Caudate nucleus (tissue), 63 donors: ENCODE measurements at places on chromosomes 2 and 18.

DNA sequence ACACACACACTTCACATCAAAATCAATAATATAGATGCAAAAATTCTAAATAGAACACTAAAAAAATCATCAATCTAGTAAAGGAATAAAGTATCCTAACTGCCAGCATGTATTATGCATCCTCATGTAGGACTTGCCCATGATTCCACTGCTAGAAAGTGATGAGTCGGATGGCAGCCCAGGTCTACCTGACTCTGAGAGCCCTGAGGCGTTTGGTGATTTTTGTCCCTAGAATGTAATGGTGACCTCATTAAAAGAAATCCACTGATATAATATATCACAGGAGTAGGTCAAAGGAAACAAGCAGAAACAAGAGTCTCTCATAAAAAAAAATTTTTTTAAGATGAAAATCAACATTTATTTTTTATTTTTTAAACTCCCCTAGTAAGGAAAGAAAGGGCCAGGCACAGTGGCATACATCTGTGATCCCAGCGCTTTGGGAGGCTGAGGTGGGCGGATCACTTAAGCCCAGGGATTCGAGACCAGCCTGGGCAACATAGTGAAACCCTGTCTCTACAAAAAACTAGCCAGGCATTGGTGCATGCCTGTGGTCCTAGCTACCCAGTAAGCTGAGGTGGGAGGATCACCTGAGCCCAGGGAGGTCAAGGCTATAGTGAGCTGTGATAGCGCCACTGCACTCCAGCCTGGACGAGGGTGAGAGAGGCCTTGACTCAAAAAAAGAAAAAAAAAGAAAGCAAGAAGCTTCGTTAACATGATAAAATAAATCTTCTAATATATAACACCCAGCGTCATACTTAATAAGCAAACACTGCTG is 24.4 kb upstream of the ACTG2 start:
- no peak for DNase-seq

DNA sequence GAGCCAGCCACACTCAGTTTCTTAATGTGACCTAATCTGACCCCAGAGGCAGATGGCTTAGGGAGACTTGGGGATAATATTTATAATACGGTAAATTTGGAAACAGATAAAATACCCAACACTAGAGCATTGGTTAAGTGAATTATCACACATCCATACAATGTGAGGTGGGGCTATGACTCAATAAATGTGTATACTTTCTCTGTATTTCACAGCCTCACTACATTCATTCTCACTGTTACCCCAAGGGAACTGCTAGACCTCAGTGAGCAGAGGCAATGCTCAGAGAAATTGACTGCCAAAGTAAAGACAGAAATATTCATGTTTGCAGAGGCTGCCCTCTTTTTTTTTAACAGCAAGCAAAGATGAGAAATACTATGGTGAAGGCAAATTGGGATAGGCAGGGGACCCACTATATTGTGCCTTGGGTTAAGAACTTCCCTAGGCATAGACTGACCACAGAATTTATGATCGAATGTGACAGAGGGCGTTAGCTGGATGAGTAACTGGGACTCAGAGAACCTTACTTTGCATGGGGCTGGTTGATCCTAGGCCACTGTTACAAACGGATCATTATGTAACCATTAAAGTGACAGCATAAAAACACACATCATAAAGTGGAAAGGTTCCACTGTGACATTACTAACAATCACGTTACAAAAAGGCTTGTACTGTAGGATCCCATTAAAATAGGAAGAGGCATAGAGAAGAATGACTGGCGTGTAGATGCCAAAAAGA is 246.0 kb upstream of the LYPD1 start:
- DNase-seq: no peak

GRCh38 chr2:10046931-10047330 is 3.6 kb downstream of the KLF11 start:
- DNase-seq: no peak

GRCh38 chr2:227163485-227163997 is 464 bp downstream of the COL4A4 start:
- no peak for DNase-seq

DNA sequence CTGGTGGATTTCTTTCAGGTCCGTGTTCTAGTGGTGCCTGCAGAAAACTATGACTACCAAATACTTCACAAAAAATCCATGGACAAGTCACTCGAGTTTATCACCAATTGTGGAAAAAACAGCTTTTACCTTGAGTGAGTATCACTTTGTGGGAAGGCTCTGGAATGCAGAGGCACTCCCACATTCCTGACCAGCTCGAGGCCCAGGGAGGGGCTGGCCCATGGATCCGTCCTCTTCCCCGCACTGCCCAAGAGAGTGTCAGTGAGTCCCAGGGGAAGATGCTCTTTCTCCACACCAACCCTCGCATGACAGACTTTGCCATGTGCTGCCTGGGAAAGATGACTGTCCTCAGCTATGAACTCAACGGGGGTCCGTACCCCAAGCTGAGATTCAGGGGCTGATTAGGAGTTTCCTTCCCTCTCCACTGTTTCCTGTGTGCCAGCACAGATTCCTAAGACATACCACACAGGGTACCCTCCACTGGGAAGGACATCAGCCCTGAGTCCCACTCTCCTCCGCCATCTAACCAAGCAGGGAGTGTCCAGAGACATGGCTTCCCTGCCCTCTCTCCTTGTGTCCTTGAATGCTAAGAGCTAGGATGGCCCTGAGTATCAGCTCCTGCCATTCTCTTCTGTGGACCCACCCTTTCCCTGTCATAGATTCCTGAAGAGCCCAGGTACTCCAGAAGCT is 155.9 kb downstream of the LAMA3 start:
- no peak for DNase-seq

- DNase-seq: no peak
Observed at GRCh38 chr2:201883606-201884369, 77.5 kb downstream of the CDK15 start.

DNA sequence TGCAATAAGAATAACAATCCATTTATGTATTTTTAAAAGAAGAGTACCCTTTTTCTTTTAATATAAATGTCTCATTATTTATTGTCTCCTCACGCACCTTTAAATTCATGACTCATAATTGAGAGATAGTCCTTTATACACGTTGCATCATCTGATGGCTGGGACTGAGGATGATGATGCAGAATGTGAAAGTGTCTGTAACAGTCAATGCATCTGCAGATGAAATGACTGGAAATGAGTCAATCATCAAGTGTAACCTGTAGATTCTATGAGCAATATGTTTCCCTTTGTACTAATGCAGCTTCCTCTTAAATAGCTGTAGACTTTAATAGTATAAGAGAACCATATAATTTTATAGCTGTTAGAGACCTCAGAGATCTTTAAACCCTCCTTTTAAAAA is 26.1 kb upstream of the SYT4 start:
- DNase-seq: no peak

- no peak for DNase-seq
Observed at GRCh38 chr2:24930768-24931167, 10.7 kb upstream of the ADCY3 start.

GRCh38 chr18:45538444-45538843 is 76.8 kb upstream of the SLC14A2 start:
- DNase-seq: no peak

DNA sequence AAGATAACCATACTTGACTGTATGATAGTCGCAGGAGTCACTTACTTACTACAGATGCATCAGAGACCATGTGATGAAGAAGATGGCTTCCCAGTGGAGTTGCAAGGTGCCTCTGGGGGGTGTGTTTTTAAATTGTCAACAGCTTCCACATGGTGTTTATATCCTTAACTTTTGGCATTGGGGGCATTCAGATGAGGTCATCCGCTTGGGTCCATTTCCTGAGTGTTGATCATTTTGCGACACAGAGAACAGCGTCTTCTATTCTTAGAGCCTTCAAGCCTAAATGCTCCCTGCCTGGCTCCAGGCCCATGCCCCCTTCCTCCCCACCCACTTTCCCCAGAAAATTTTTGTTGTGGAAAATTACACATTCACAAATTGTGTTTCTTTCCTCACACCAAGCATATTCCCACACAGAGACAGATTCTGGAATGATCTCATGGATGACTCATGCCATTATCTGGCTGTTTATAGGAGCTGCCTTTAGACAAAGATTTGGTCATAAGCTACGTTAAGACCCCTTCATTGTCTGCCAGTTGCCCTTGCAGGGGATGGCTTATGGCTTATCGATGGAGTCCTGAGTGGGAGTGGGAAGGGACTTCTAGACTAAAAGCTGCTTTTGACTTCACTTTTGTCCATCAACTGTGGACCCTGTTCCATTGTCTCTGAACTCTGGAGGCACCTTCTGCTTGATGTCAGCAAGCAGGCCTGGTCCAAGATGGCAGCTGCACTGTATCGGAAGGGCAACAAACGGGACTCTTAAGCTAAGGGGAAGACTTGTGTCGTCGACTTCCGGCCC is 91.8 kb downstream of the CABLES1 start:
- no peak for DNase-seq

GRCh38 chr2:74373221-74373676 is 6.9 kb downstream of the DCTN1 start:
- no peak for DNase-seq

DNA sequence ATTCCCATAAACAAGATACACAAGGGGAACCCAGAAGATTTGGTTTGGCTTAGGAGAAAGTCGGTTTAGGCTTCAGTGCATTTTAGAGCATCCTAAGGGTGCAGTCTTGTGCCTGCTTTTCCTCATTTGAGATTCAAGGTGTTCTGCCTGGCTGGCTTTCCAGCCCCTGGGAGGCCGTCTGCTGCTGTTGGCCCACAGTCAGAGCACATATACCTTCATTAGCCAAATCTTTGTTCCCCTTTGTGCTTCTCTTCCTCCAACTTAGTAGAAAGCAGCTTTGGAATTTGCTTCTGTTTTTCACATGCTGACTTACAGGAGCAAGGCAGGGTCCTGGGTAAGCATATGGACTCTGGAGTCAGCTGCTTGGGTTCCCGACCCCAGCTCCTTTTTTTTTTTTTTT is 477.1 kb upstream of the TCF4 start:
- no peak for DNase-seq

GRCh38 chr18:63963615-63964256 is 6.1 kb upstream of the SERPINB8 start:
- DNase-seq: no peak

DNA sequence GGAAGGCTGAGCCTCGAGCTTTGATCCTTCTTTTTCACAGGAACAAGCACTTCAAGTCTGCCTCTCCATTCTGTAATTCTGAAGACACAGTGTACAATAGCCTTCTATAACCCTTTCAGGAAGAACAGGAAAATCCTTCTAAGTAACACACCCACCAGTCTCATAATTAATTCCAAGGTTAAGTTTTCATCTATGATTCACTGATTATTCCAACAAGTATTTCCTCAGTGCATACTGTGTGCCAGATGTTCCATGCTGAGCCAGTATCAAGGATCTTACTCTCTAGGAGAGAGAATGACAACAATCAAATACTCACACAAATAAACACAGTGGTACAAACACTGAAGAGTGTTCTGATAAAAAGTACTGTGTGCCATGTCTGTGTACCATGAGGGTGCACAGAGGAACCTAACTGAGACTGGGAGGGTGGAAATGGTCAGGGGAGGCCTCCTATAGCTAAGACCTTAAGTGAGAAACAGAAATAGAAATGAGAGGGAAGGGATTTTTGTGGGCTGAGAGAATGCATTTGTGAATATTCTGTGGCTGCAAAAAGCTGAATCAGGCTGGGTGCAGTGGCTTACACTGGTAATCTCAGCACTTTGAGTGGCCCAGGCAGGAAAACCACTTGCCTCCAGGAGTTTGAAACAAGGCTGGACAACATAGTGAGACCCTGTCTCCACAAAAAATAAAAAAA is 7.3 kb upstream of the MTLN start:
- no peak for DNase-seq

DNA sequence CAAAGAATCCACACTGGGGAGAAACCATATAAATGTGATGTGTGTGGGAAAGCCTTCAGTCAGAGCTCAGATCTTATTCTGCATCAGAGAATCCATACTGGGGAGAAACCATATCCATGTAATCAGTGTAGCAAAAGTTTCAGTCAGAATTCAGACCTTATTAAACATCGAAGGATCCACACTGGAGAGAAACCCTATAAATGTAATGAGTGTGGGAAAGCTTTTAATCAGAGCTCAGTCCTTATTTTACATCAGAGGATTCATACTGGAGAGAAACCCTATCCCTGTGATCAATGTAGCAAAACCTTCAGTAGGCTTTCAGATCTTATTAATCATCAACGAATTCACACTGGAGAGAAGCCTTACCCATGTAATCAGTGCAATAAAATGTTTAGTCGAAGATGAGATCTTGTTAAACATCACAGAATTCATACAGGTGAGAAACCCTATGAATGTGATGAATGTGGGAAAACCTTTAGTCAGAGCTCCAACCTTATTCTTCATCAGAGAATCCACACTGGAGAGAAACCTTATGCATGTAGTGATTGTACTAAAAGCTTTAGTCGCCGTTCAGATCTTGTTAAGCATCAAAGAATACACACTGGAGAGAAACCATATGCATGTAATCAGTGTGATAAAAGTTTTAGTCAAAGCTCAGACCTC is 16.7 kb upstream of the ZSCAN30 start:
- DNase-seq: no peak

DNA sequence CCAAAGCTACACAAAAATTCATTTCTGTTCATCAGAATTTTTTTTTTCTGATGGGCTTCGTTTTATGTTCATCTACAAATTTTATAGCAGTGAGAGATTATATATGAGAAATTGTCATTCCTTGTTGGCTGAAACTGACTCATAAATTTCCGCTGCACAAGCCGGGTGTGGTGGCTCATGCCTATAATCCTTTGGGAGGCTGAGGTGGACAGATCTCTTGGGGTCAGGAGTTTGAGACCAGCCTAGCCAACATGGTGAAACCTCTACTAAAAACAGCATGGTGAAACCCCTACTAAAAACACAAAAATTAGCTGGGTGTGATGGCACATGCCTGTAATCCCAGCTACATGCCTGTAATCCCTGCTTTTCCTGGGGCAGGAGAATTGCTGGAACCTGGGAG is 72.0 kb downstream of the PLEKHM3 start:
- no peak for DNase-seq

GRCh38 chr18:28350821-28351220 is 173.9 kb upstream of the CDH2 start:
- DNase-seq: no peak

- DNase-seq: no peak
Observed at GRCh38 chr2:44348400-44348799, 12.9 kb downstream of the PREPL start.

DNA sequence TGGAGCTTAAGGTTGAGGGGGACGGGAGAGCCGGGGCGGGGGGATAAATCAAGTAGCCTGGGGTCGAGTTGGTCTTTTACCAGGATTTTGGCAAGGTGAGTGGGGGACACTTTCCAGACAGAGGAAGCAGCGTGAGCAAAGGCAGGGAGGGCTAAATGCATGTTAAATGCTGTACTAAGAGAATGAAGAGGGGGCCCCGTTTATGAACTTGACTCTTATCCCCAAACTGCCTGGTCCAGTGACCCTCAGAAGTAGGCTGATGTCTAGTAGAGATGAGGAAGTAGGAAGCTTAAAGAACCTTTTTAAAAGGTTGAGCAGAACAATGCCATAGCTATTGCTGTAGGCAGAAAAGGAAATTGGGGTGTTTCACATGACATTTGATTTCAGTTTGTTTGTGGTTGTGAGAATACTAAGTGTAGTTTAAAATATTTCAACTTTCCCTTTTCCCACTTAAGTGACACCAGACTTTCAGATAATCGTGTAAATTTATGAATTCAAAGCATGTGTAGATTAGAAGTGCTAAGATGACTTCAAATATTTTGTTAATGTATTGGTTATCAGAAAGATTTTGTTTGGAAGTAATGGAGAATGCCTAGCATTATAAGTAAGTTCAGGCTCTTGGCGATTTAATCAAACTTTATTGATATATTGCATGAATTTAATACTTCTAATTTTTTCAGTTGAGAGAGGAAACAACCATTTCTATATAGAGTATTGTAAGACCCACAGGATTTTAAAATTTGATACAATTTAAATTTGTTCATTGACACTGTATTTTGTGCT is 1.8 kb downstream of the REL start:
- DNase-seq: no peak

GRCh38 chr2:229202646-229203045 is 68.4 kb downstream of the PID1 start:
- no peak for DNase-seq
